Mesenteric fat pad (tissue), 1 donor: ENCODE measurements at places on chromosomes 4 and X. TPM values are rescaled to one million over a fixed set of nuclear protein-coding genes. Genes with fewer than 3 reads are reported as not detected.

- no peak for DNase-seq
These were observed 22.9 kb upstream of the NOCT start for GRCh38 chr4:138992676-138993075.

Gene ARAF
- total RNA-seq, result 70.9 TPM

Gene HTN3
- not detected for total RNA-seq

- DNase-seq, result no peak
These were observed 62.5 kb downstream of the DCAF8L1 start for GRCh38 chrX:27918799-27919198.

DNA sequence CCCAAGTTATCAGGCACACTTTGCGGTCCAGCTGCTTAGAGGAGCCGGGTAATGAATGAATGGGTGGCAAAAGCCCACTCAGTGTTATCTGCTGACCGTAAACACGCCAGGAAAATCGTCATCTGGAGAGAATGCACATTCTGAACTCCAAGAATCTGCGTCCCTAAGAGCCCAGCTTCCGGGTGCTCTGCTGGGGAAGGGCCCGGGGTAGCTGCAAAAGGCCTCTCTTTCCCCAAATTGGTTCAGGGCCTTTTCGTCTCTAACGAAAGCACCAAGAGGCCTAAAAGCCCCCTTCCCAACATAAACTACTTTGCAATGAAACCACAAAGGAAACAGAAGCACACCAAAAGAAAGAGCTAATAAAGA, 1.6 kb upstream of the SFRP2 start:
- no peak for DNase-seq

DNA sequence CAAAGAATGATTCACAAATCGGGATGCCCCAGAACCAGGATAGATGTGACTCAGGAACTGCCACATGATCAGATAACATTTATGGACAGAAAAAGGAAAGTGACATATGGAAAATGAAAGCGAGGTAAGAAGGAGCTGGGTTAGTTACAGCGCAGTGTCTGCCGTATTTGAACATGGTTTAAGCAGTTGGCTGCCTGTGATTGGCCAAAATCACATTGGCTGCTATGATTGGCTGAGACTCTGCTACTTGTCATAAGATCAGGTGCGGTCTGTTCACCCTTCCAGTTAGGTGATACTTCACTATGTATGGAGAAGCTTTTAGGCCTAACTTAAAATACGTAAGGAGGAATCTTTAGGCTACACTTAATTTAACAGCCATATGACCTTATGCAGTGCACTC, 322.7 kb upstream of the HAND2 start:
- no peak for DNase-seq

GRCh38 chrX:115311139-115311538, 21.6 kb downstream of the LUZP4 start:
- no peak for DNase-seq

DNA sequence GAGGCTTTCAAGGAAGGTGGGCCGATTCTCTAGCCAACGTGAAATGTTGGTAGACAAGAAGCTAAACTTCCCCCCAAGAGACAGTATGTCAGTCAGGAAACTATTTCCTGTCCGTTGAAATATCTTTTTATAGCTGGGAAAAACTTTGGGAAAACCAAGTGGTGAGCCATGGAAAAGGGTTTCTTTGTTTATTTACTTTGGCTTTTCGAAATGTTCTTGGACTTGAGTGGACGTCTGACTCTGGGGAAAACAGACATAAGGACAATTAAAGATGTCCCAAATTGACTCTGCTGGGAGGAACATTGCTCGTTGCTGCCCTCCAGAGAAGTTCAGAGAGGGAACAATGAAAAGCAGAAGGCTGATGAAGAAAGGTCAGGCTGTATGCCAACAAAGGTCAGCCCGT, 295.4 kb downstream of the RAPGEF2 start:
- DNase-seq, result no peak

GRCh38 chr4:8842614-8843013, 29.0 kb downstream of the HMX1 start:
- DNase-seq, result no peak

DNA sequence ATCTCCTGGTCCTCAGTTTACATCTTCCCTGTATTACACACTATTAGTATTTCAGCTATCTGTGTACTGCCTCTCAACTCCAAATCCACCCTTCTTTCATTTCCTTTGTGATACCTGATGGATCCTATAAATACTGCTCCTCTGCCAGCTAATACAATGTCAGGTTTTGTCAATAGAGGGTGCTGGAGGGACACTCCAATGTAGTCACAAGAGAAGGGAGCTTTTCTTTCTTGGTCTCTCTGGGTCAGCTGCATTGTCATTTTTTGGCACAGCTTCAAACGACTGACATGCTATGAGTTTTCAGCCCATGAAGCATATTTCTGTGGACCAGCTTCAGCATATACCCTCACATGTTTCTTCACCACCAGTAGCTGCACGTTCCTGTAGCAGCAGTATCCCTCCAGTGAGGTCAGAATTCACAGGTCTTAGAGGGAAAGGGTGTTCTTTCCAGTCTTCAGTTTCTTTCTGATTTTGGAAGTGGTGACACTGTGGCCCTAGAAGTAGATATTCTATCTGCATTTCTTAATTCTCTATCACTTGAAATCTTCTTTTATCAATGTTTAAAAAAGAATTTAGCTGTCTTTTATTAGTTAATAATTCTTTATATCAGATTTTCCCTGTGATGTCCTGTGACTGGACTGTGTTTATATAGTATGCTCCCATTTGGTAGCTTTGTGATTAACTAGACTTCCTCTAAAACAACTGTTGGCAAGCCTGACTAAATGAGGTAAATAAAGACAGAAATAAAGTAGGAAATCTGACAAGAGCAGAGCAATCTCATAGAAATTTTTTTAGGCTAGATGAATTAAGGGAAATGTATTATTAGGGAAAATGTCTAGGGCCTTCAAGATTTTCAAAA, 60.6 kb downstream of the GABRA2 start:
- DNase-seq, result no peak

Gene NLGN3
- 0.48 TPM for total RNA-seq

Gene FATE1
- not detected for total RNA-seq

Gene MAGED4
- total RNA-seq, result 1.2 TPM

GRCh38 chrX:42615161-42615563, 162.8 kb downstream of the PPP1R2C start:
- DNase-seq, result no peak

- DNase-seq, result no peak
These were observed 14.8 kb downstream of the SHROOM3 start for GRCh38 chr4:76449833-76450232.

Gene PPP1R2C
- total RNA-seq, result not detected
